ENCODE measurements at places on chromosomes 11 and 22.

DNA sequence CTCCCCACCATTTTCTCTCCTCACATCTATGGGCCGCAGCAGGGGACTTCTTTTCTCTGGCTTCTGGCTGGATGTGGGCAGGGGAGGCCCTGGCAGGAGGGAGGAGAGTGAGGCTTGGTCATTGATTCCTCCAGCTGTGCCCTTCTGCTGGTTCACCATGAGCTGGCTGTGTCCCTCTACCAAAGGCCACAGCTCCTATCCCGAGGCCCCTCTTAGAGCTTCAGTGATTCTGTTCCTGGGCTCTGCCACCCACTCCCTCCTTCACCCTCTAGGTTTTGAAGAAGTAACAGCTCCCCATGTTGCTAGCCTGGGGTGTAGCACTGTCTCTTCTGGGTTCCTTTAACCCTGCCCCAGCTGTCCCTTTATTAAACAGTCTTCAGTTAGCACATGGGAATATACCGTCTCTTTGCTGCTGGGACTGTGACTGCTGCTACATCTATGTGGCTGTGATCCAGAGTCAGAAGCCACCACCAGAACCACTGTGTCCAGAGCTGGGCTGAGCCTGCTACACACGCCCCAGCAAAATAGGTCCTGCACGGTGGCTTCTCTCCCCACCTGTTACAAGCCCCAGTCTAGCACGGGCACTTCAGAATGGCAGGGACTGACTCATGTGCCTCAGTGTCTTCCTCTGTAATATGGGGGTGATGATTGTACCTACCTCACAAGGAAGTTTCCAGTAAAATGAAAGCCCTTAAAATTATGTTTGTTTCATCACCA lies 578 bp upstream of the PARVG start:
- no peak for DNase-seq

DNA sequence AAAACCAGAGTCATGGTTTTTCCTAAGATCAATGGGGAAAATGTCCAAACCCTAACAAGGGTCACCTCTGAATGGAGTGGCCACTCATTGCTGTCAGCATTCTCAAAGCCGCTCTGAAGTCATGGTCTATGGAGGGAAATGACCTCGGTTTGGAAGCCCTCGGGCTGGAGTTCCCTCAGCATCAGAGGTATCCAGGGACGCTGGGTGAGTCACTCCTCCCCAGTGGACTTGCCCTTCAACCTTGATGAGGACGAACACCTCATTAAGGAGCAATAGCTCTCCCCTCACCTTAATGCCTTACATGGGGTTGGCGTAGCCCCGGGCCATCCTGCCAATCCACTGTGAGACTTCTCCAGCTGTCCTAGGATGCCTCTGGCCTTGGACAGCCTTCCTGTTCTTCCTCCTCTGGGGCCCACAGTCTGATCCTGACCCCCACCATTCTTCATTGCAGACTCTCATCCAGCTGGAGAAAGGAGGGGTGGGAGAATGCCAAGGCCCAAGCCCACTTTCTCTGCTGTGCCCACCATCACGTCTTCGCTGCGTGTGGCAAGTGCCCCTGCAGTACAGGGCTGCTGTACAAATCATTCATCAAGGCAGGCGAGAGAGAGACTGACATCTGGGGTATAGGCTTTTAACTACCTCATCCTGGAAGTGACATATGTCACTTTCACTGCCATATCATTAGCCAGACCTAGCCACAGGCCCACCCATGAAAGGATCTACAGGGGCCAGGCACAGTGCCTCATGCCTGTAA lies 25.4 kb upstream of the MYH9 start:
- no peak for DNase-seq

DNA sequence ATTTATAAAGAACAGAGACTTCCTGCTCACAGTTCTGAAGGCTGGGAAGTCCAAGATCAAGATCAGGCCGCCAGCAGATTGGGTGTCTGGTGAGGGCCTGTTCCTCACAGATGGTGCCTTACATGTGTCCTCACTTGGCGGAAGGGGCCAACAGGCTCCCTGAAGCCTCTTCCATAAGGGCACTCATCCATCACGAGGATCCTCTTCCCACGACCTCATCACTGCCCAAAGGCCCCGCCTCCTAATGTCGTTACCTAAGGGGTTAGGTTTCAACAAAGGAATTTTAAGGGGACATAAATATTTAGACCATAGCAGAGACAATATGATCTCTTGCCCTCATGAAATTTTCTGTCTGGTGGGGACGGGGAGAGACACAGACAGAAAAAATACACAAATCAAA lies 18.6 kb downstream of the TP53AIP1 start:
- no peak for DNase-seq

- DNase-seq, result no peak
These were observed 174.5 kb downstream of the CEP164 start for GRCh38 chr11:117502015-117502778.

GRCh38 chr11:91650802-91651201 lies 573.8 kb upstream of the FAT3 start:
- DNase-seq, result no peak

DNA sequence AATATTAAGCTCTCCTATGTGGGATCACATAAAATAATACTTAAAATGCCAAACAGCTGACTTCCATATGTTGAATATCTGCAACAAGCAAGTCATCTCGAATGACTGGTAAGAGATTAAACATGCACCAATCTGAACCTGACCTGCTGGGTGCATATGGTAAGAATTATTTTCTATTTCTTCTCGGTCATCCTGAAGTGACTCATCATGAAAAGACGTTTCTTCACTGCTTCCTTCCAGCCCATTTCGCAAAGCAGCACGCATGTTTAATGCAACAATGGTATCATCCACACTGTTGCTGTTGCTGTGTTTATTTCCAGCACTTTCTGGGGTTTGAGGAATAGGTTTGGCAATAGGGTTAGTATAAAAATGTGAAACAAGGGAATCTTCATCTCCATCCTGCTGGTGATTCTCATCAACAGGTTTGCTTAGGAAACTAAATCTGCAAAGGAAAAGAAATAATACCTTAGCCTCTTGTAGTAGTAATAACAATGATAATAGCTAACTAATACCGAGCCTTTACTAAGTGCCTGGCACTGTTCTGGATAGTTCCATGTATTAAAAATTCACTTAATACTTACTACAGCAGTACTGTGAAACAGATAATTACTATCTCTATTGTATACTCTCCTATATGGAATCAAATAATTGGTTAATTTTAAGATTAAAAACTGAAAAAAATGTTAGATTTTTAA lies 52.0 kb upstream of the CHRNA10 start:
- DNase-seq, result no peak

DNA sequence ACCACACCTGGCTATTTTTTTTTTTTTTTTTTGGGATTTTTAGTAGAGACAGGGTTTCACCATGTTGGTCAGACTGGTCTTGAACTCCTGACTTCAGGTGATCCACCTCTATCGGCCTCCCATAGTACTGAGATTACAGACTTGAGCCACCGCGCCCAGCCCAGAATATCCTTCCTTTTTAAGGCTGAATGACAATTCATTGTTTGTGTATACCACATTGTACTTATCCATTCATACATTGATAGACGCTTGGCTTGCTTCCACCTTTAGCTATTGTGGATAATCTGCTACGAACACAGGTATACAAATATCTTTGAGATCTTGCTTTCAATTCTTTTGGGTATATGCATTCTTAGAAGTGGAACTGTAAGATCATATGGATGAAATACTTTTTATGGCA lies 10.8 kb upstream of the RASSF10 start:
- no peak for DNase-seq

- DNase-seq, result no peak
These were observed at the start of gene SHISA8 for GRCh38 chr22:41915035-41915785. Gene SHISA8, minus strand, starts transcription at chr22:41915074. Its CDS starts 407 bp downstream, at chr22:41914667.

DNA sequence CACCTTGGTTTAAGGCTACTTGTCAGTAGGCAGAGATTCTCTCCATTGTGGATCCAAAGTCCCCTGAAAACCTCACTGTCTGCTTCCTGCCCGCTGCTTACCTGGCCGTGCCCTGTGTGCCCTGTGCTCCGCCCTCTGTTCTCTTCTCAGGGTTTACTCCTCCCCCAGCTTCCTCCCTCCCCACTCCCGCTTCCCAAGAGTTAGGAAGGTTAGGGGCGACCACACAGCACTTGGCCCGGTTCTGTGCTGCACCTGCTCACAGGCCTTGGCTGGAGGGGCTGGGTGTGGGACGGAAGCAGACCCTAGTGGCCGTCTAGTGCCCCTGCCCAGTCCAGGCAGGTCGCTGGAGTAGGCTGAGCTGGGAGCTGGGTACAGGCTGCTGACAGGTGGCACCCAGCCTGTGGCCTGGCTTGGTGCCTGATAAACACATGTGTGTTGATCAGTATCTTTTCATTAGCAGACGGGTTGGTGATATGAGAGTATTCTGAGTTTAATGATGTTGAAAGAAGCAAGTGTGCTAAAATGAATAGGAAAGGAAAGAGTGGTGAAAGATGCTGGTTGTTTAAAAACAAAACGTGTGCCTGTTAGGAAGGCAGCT lies 40.5 kb downstream of the GRAMD4 start:
- no peak for DNase-seq

GRCh38 chr22:35066768-35067167 lies 810 bp downstream of the ISX start:
- DNase-seq, result no peak

DNA sequence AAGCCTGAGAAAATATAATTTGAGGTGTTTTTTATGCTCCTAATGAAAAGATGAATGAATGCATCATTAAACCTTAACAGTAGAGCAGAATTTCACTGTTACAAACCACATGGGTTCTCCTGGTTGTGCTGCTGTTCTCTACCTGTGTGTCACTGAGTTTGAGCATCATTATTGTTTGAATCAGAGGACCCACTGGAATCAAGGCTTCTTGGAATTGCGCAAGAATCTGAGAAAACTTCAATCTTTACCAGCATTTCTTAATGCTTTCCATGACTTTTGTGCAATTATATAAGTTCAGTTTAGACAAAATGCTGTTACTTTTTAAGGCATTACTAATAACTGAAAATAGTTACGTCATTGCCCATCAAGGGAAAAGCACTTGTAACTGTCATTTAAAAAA lies 18.8 kb upstream of the RBX1 start:
- no peak for DNase-seq

DNA sequence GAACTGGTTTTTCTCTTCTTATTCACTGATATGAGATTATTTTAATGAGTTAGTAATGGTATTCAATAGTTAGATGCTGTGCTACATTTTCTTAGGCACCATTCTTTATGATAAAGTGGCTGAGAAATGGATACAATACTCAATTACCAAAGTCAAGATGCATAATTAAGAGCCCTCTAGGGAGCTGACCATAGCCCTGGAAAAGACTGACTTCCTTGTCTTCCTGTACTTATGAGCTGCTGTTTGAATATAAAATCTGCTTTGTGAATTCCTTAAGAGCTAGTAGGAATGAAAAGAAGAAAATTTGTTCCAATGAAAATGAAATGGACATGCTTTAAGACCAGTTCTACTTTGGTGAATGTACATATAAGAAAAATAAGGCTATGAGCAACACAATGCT lies 452.3 kb downstream of the KCNA4 start:
- no peak for DNase-seq

GRCh38 chr11:2980168-2980840 lies 11.8 kb downstream of the NAP1L4 start:
- DNase-seq, result no peak

GRCh38 chr11:19792510-19792909 lies 79.9 kb downstream of the NAV2 start:
- no peak for DNase-seq

DNA sequence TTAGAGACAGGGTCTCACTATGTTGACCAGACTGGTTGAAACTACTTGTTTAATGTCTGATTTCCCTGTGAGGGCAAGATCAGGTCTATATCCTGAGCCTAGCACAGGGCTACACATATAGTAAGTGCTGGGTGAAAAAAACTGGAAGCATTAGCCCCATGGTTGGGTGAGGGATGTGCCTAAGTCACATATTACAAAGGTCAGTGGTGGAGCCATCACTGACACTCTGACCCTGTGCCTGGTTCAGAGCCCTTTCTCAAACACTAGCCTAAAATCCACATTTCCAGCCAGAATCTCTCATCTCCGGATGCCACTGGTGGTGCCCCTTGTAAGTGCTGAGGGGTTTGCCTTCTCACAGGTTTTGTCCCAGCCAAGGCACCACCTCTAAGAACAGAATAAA lies 9.0 kb downstream of the TBC1D10A start:
- DNase-seq, result no peak

- DNase-seq, result no peak
These were observed 21.4 kb downstream of the CHKA start for GRCh38 chr11:68099474-68100405.

GRCh38 chr11:27945348-27945747 lies 162.6 kb downstream of the KIF18A start:
- DNase-seq, result no peak

DNA sequence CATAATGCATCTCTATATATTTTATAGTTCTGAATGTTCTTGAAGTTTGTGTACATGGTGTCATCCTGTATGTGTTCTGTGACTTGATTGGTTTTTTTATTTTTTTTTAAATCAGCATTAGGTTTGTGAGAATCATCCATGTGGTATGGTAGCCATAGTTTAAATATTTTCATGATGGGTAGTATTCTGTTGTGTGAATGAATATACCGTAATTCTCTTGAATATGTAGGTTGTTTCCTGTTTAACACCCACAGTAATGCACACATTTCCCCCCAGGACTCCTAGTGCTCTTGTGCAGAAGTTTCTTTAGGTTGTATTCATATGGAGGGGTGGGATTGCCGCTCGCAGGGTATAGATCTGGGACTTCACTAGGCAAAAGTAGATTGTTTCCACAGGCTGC lies 2.0 kb downstream of the PACS1 start:
- DNase-seq, result no peak

GRCh38 chr11:116112087-116112935 lies 608.1 kb upstream of the CADM1 start:
- no peak for DNase-seq

DNA sequence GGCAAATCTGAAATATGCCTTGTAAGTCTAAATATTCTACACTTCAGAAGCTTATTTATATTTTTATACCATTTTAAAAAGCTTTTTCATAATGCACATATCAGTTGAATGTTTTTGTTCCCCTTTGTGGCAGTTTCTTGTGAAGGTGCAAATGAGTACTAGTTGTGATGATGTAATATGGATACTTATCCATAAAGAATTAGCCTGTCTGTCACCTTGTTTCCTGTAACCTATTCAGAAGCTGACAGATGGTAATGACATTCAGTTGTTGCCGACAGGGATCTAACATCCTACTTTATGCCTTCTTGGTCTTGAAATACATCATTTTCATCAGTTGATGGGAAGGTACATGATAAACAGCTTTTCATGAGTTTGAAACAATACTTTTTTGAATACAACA lies 2.9 kb downstream of the QSER1 start:
- no peak for DNase-seq

GRCh38 chr11:15258433-15259165 lies 143.9 kb downstream of the INSC start:
- no peak for DNase-seq

GRCh38 chr11:16945671-16946469 lies 68.3 kb downstream of the PLEKHA7 start:
- no peak for DNase-seq

GRCh38 chr11:113507341-113507740 lies 32.1 kb upstream of the DRD2 start:
- no peak for DNase-seq

DNA sequence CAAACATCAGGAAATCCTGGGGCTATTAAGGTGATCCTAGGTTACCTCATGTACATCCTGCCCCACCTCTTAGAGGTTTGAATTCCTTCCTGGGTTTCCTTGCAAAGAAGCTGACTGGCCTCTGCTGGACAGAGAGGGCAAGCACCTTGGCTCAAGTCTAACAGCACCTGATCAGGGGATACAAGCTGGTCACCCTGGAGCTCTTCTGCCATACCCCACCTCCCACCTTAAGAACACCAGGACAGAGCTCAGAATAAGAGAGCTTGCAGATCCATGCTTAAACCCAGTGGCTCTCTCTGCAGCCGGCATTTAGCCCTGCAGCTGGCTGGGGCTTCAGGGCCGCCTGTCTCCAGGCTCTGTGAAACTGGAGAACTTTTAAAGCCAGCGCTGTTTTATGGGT lies 386.6 kb upstream of the NARS2 start:
- DNase-seq, result no peak
